Glutamatergic neuron (in vitro differentiated cells): ENCODE measurements at places on chromosomes 7 and 10. TPM values are rescaled to one million over a fixed set of nuclear protein-coding genes. Genes with fewer than 3 reads are reported as not detected.

The VWA2 gene
- not detected for total RNA-seq

The P4HA1 gene
- total RNA-seq = 3.5 TPM

The IDI2 gene
- not detected for total RNA-seq

The LDB3 gene
- total RNA-seq = 92.0 TPM

The RRP12 gene
- 26.8 TPM for total RNA-seq

The BMPER gene
- 16.2 TPM for total RNA-seq

The ZNF487 gene
- 2.1 TPM for total RNA-seq

The TMEM236 gene
- 0.07 TPM for total RNA-seq

The SFTPA1 gene
- total RNA-seq = not detected

The CACNA2D1 gene
- total RNA-seq = 258 TPM

The ACSL5 gene
- total RNA-seq = not detected

The LLCFC1 gene
- total RNA-seq = not detected

The CCDC172 gene
- total RNA-seq = not detected

The CALHM1 gene
- not detected for total RNA-seq

The IDI1 gene
- 103 TPM for total RNA-seq

The MYL7 gene
- total RNA-seq = 7.6 TPM

The PPP3CB gene
- 67.9 TPM for total RNA-seq

The NRP1 gene
- 100 TPM for total RNA-seq

The HMX3 gene
- not detected for total RNA-seq

The SLC26A4 gene
- total RNA-seq = 0.34 TPM

The BICC1 gene
- total RNA-seq = 0.12 TPM

The AOAH gene
- total RNA-seq = not detected

The C10orf71 gene
- total RNA-seq = 0.12 TPM

The GPER1 gene
- 0.59 TPM for total RNA-seq

The RAB18 gene
- 166 TPM for total RNA-seq

The ATP6V0A4 gene
- not detected for total RNA-seq

The ASB10 gene
- not detected for total RNA-seq

The MINDY3 gene
- 45.6 TPM for total RNA-seq

The C10orf67 gene
- total RNA-seq = not detected

The PDE6C gene
- total RNA-seq = not detected

The ITIH2 gene
- not detected for total RNA-seq

The AZGP1 gene
- total RNA-seq = 0.44 TPM

The HYCC1 gene
- total RNA-seq = 131 TPM

The POLL gene
- 33.4 TPM for total RNA-seq
